ENCODE measurements at places on chromosomes 11 and 22. TPM values are rescaled to one million over a fixed set of nuclear protein-coding genes. Genes with fewer than 3 reads are reported as not detected.

DNA sequence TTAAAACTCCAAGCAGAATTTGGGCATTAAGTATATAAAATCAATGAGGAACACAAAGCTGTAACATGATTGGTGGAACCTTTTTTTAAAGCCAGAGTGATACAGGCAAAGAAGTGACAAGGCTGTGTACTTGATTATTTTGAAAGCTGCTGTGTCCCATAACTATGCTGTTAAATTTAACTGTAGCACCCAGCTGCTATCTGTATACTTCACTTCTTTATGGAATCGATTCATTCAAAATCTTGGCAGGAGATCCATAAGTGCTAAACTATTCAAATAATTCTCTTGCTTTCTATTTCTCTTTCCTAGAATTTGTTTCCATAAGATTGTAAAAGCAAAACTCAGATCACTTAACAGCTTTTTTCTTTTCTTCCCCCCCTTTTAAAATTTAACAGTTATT is 231.7 kb downstream of the DYNC2H1 start:
- H3K36me3 ChIP-seq = no peaks in the 10 kb centered on the region
- DNase-seq = no peak
- no peak overlapping the region for H3K27ac ChIP-seq
- no peaks in the 10 kb centered on the region for H3K27me3 ChIP-seq
- H3K4me1 ChIP-seq = no peaks in the 10 kb centered on the region

GRCh38 chr22:41908411-41909309 is 6.2 kb downstream of the SHISA8 start:
- no peaks in the 10 kb centered on the region for H3K4me1 ChIP-seq
- H3K27ac ChIP-seq = no peak overlapping the region
- H3K36me3 ChIP-seq = no peaks in the 10 kb centered on the region
- no peak for DNase-seq
- H3K27me3 ChIP-seq = no peaks in the 10 kb centered on the region

- H3K27ac ChIP-seq = no peak overlapping the region
- no peak for DNase-seq
- H3K36me3 ChIP-seq = no peaks in the 10 kb centered on the region
- H3K4me1 ChIP-seq = 0 out of 2 replicates have a peak, but pooled peaks cover under 1% of the 10 kb centered on the region
These were observed 56.4 kb upstream of the BARX2 start for GRCh38 chr11:129319201-129319600.

- peak overlapping the region; percentile 71 for H3K4me3 ChIP-seq
- peak overlapping the region; percentile 91 for H3K27ac ChIP-seq
- H3K27me3 ChIP-seq = no peaks in the 10 kb centered on the region
These were observed 422 bp upstream of the LGR4 start for GRCh38 chr11:27473017-27473406.

- DNase-seq = no peak
- H3K36me3 ChIP-seq = no peaks in the 10 kb centered on the region
- H3K4me3 ChIP-seq = no peak overlapping the region
- H3K4me1 ChIP-seq = no peaks in the 10 kb centered on the region
- no peak overlapping the region for H3K27ac ChIP-seq
These were observed 4.9 kb upstream of the TCN2 start for GRCh38 chr22:30602049-30602448.

- no peaks in the 10 kb centered on the region for H3K4me1 ChIP-seq
- H3K27ac ChIP-seq = no peak overlapping the region
- H3K4me3 ChIP-seq = no peak overlapping the region
- DNase-seq = no peak
These were observed 120.6 kb downstream of the PDE3B start for GRCh38 chr11:14764179-14764578.

Gene OR6T1
- not detected for total RNA-seq

Gene OR2D2
- 0.49 TPM for total RNA-seq

Gene FBLN1
- total RNA-seq = 143 TPM
